ENCODE measurements at places on chromosomes 2 and 18.

DNA sequence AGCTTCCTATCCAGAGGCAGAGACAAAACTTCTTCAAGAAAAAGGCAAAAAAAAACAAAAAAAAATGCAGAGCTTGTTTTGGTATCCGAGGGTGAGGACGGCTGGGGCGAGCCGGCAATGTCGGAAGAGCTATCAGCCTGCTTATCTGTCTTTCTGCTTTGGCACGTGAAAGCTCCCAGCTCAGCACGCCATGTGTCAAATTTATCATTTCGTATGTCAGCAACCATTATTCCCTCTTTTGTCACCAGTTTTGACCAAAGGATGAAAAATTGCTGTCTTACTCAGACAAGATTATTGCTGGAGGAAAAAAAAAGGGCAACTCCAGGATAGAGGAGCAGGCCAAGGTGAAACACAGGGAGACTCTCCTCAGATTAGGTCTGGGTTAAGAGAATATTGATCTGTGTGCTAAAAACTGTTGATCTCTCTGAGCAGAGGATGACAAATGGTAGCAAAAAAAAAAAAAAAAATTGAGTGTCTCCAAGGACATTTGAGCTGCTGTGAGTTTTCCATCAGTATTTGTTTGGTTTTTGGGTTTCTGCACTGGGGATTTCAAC, 532.0 kb upstream of the POU3F3 start:
- no peak for DNase-seq

GRCh38 chr18:46659484-46659883, 2.5 kb upstream of the LOXHD1 start:
- no peak for DNase-seq

DNA sequence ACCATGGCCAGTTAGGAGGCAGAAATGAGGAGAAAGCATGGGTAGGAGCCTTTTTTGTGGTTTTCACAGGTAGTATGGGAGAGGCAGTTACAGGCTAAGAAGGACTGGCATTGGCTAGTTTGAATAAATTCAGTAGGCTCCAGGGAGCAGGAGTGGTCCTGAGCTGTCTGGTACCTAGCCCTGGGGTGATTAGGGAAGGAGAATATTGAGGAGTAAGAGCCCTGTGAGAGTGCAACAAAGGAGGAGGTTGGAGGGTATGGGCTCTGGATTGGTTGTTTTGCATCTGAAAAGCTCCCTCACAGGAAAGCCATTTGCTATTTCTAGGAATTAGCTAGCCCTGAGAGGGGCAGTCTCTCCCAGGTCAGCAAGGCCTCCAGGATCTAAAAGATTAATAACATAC, 13.3 kb upstream of the TCF7L1 start:
- DNase-seq = no peak

DNA sequence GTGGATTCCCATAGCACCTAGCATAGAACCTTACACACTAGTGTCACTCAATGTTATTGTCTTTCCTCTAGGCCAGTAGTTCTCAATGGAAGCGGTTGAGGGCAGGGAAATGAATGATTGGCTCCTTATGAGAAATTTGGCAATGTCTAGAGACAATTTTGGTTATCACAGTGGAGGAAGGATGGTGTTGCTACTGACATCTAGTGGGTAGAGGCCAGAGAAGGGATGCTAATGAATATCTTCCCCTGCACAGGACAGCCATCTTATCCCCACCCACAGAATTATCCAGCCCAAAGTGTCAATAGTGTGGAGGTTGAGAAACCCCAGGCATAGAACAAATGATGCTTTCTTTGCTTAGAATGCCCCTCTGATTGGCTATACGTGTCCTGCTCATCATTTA, 15.8 kb downstream of the C18orf63 start:
- no peak for DNase-seq

- no peak for DNase-seq
These were observed 219.2 kb upstream of the UBE2E3 start for GRCh38 chr2:180761224-180761623.

DNA sequence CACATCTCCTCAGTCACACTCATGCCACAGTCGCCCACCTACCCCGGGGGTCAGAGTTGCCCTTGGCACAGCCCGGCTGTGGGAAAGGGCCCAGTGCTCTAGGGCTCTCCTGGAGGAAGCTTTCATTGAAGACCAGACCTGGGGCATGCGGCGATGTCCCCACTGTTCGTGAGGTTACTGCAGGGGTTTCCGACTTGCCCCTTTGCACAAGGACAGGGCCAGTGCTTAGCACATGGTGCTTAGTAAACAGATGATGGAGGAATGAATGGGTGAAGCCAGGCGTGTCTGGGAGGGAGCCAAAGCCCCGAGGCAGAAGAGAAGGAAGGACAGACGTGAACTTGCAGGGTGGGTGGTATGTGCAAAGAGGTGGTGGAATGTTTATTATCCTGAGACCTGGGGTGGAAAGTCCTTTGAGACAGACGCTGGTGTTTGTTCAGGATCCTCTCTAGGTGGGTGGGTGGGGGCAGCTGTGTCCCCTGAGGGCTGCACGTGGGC, 205.9 kb upstream of the ARL4C start:
- DNase-seq = no peak

- no peak for DNase-seq
These were observed 216.4 kb downstream of the NR4A2 start for GRCh38 chr2:156116113-156116512.

DNA sequence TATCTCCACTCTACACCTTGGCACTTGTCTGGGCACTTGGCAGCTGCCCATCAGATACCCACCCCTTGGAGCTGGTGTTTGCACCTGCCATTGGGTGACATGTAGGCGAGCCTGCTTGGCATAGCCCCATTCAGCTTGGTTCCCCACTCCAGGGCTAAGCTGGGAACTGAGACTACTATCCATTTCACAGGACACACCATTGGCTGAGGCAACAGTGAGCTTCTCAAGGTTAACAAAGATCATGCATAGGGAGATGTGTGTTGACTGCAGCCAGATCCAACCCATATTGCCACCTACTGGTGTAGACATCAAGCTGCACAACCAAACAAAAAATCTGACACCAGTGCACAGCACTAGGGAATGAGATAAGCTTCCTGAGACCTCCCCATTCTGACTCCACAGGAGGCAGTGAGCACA, 1389.8 kb upstream of the TMEFF2 start:
- no peak for DNase-seq
